Colonic mucosa (tissue), 4 donors: ENCODE measurements at places on chromosomes 4 and X. TPM values are rescaled to one million over a fixed set of nuclear protein-coding genes. Genes with fewer than 3 reads are reported as not detected.

The REPS2 gene
- total RNA-seq, result 22.7 TPM

The POU3F4 gene
- not detected for total RNA-seq

The TEX11 gene
- 0.94 TPM for total RNA-seq

The DRD5 gene
- not detected for total RNA-seq

The FRG2 gene
- total RNA-seq, result not detected

The PCDH10 gene
- total RNA-seq, result 0.37 TPM

The ERVMER34-1 gene
- total RNA-seq, result 0.77 TPM

The PPEF1 gene
- 0.15 TPM for total RNA-seq

The FGD1 gene
- 4.9 TPM for total RNA-seq

The MGAT4D gene
- total RNA-seq, result not detected

The CWH43 gene
- 29.9 TPM for total RNA-seq

The ZNF732 gene
- 1.4 TPM for total RNA-seq

The DUSP21 gene
- not detected for total RNA-seq

The RHOXF2 gene
- total RNA-seq, result 0.25 TPM

The SPACA5 gene
- not detected for total RNA-seq

The SPANXN5 gene
- total RNA-seq, result not detected

The TLR1 gene
- total RNA-seq, result 1.2 TPM

The PDCL2 gene
- not detected for total RNA-seq

The CASK gene
- 90.8 TPM for total RNA-seq

The RIPPLY1 gene
- not detected for total RNA-seq

The L1CAM gene
- 4.3 TPM for total RNA-seq

The ARX gene
- 0.66 TPM for total RNA-seq

The PDGFRA gene
- 32.5 TPM for total RNA-seq

The TMLHE gene
- 24.2 TPM for total RNA-seq

The SPP1 gene
- 11.6 TPM for total RNA-seq

The SAGE1 gene
- 0.07 TPM for total RNA-seq

The CABS1 gene
- total RNA-seq, result not detected
